ENCODE measurements at places on chromosomes 5 and 9.

DNA sequence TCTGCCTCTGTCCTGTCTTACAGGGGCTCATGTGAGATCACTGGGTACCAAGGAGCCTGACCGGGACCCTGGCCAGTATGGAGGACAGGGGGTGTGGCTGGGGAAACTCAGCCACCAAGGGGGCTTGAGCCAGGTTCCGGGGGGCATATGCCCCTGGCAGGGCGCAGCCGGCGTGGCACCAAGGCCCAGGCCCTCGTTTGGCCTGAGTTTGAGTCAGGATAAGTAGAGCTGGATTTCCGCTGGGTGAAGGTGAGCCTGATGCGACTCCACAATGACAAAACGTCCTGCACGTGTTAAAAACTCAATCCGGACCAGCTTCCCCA lies 616 bp upstream of the TSPAN17 start:
- DNase-seq: no peak

- DNase-seq: no peak
Measured at GRCh38 chr5:75239681-75240080, 3.0 kb upstream of the ANKRD31 start.

GRCh38 chr5:149893403-149893931 lies 51.1 kb downstream of the PDE6A start:
- DNase-seq: no peak

- peak; percentile 78 for DNase-seq
Measured at GRCh38 chr5:116454417-116454927, 120.2 kb downstream of the SEMA6A start.

GRCh38 chr5:65190328-65191053 lies 291.2 kb downstream of the ADAMTS6 start:
- no peak for DNase-seq

DNA sequence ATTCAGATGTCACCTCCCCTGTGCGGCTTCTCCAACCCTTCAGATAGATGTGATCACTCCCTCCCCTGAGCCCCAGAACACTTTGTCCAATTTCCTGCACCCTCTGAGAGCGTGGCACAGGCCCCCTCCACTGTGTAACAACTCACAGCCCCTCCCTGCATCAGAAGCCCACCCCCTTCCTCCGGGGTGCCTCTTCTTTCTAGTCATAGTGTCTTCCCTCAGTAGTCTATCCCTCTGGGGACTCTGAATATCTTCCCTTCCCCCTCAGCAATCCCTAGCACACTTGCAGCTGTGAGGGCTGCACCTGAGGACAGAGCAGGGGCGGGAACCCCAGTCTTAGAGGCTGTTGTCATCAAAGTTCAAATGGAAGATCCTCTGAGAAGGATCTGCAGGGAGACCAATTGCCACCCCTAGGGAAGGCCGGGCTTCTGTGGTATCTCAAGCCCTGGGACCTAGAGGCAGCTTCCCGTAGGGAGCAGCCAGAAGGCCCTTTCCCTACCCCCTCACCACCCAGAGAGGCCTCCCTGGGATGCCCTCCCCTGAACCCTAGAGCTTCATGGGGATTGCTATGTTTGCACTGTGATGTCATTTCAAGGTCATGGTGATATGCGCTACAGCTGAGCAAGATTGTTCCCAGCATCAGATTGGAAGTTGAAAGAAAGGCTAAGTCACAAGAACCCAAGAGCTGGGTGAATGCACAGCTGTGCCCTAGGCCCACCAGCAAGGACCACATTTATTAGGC lies 70.7 kb downstream of the THBS4 start:
- DNase-seq: no peak

DNA sequence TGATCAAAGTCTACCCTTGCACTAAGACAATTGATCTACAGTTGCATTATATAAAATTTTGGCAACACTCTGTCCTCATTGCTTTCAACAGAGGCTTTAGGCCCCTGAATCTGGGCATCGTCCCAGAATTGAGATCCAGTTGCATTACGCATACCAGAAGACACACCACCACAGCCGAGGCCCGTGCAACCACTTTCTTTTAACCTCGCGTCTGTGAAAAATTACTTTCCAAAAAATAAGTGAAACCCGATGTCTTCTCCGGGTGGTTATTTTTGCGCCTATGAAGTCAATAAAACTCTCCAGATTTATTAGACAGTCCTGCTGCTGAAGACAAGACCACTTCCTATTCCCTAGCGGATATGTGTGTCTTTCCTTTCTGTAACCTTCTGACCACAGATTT lies 52.1 kb upstream of the NFIB start:
- peak; percentile 90 for DNase-seq

DNA sequence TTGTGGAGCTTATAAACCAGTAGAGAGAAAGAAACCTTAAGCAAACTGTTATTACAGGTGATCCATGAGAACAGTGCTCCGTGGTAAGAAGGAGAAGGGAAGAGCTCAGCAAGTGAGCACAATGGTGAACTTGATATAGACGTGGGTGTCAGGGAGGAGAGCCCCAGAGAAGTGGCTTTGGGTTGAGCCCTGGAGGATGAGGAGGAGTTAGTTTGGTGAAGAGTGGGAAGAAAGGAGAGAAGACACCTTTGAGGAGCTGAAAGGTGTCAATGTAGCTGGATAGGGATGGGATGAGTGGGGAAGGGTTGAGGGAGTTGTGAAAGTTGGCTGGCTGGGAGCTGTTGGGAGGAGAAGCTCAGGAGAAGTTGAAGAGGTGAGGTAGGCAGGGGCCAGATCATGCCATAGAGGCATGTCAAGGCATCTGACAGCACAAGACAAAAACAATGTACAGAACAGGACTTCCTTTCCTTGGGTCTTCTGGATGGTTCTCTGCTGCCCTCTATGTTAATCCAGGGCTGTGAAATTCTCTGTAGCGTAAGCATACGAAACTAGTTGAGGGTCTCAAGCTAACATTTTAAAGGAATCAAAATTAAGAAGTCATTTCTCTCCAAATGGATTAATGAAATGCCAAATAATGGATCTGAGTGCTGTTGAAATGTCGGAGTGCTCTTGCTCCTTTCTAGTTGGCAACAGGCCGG lies 501.9 kb downstream of the KDM4C start:
- DNase-seq: no peak

- no peak for DNase-seq
Measured at GRCh38 chr5:139369181-139369580, 13.9 kb downstream of the SLC23A1 start.

- DNase-seq: no peak
Measured at GRCh38 chr5:14895301-14895700, 23.7 kb upstream of the ANKH start.

DNA sequence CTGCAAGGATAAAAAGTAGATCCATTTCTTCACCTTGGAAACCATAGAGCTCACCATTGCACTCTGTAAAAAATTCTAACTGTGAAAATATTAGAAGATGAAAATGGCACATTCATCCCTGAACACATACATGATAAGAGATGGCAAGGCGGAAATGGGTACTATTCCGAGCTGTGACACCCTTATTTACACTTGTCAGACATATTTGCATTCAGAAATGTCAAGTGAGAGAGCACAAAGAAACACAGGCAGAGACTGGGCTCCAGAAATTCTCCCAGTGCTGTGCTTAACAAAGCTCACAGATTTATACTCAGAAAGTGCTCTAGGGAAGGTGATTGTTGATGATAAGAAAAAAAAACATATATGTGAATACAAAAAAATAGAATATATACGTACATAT lies 170.3 kb upstream of the PUM3 start:
- DNase-seq: no peak

DNA sequence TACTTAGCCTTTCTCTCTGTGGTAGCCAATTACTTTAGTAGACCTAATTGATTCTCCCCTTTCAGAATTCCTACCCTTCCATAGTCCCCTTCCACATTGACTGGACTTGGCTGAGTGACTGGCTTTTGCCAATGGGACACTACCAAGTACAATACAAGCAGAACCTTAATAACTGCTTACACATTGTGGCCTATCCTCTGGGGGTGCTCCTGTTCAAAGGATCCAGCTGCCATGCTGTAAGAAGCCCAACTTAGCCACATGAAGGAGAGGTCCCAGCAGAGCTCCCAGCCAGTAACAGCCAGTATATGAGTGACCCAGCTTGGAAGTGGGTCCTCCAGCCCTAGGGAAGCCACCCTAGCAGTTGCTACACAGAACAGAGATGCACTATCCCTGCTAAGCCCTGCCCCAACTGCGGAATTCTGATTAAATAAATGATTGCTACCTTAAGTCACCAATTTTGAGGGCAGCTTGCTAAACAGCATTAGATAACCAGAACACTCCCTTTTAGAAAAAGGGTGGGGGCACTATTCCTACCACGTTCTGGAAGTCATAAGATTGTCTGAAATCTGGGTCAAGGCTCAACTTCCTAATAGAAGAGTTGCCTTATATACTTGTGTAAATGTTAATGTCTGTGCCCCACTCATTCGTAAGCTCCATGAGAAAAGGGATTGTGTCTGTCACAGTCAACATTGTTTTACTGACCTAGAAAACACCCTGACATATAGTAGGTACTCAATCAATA lies 11.1 kb upstream of the APTX start:
- DNase-seq: no peak

DNA sequence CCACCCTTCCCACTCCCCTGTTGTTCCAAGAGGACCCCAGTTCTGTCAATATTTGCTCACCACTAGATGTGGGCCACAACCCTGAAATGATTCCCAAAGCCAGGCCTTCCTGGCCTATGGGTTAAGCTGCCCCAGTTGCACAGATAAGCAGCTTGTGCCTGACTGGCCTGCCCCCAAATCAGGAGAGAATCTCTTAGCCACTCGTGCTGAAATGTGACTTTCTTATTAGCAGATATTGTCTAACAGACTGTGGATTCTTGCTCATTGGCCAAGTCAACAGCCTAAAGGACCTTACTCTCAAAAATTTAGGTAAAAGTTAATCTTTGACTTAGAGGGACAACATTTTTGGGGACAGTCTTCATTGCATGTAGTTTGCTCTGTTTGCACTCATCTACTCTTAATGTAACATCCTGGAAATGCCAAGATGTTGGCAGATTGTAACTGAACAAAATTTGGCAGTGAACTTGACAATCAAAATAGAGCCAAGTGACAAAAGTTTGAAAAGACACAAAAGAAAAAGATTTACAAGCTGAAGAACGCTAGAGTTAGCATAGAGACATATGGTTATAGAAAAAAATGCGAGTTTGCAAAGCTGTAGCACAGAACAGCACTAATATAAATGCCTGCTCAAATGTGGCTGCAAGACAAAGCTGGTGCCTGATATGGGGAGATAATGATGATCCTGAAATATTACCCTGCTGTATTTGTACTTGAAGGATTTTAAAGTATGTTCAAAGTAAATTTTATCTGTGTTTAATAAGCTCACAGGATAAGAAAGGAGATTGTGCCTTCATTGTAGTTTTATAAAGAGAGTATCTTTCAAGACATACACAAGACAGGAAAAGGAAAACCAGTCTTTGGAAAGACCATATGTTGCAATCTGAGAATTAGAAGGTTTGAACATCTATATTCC lies 29.0 kb upstream of the FSD1L start:
- DNase-seq: no peak

- no peak for DNase-seq
Measured at GRCh38 chr5:124935065-124935464, 188.6 kb upstream of the ZNF608 start.

DNA sequence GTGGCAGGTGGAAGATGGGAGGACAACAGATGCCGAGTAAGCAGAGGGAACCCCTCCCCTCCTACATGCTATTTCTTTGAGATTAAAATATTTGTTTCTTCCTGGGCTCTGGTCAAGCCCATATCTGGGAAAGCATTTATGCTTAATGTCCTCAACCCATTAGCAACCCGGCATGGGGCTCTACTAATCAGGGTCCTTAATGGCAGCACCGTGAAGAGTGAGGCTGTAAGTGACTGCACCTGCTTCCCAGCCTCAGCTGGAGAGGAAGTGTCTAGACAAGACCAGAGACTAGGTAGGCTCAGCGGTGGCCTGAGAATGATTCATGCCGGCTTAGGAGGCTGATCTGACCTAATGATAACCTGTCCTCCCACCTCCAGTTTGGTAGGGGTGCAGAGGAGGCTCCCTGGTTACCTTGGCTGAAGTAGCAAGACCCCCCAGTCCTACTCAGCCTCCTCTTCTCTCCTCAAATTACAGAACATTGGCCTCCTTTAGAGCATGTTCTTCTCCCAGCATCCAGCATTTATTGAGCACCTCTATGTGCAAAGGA lies 61.3 kb upstream of the HSPA9 start:
- no peak for DNase-seq

- DNase-seq: peak; percentile 35
Measured at GRCh38 chr5:38725371-38725865, 120.4 kb upstream of the OSMR start.

DNA sequence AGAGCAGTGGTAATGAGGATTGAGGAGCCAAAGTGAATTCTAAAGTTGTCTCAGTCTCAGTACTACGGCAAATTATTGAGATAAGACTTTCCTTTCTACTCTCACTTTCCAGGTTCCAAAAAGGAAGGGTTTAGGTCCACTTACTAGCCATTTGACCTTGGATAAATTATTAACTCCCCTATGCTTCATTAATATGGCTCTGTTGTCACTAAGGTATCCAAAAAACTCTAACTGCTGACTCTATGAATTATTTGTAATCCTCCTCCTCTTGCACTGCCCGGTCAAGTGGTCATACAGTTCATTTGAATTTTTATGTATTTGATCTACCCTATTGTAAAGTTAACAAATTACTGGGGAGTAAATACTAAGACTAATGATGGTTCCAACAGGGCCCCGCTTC lies 17.7 kb upstream of the UGCG start:
- DNase-seq: no peak

DNA sequence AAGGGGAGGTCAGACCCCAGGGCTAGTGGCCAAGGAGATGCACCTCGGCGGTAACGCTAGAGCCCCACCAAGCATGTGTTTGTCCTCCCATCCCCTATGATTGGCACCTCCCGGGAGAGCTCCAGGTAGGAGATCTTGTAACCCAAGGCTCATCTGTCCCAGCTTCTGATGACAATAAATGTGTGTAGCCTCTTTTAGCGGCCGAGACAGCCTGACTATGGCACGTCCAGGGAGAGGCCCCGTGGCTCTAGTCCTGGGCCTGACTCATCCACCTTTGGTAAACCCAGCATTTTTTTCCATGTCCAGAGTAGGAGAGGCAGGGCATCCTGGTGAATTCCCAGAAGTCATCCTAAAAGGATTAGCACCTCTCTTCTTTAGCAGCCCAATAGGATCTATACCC lies 39.2 kb downstream of the IRF1 start:
- DNase-seq: no peak

GRCh38 chr5:5014586-5015235 lies 125.4 kb upstream of the ADAMTS16 start:
- DNase-seq: peak; percentile 75

All from right hindlimb (tissue), 1 donor.